ENCODE measurements at places on chromosomes 12 and 14.

DNA sequence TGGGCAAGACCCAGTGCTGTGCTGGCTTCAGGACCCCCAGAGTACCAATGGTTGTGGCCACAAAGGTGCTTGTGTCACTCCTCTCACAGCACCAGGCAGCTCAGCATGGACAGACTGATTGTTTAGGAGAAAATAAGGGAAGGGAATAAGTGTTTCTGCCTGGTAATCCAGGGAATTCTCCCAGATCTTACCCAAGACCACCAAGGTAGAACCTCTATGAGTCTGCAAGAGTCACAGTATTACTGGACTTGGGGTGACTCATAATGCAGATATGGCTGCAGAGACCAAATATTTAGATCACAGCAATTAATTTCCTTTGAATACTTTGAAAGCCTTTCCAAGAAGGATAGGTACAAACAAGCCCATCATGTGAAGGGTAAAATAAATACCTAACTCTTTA is 1178.3 kb upstream of the FLRT2 start:
- no peak for DNase-seq

GRCh38 chr12:54958048-54958658 is 26.4 kb downstream of the TESPA1 start:
- no peak for DNase-seq

GRCh38 chr12:42893803-42894202 is 304.3 kb upstream of the PRICKLE1 start:
- no peak for DNase-seq

DNA sequence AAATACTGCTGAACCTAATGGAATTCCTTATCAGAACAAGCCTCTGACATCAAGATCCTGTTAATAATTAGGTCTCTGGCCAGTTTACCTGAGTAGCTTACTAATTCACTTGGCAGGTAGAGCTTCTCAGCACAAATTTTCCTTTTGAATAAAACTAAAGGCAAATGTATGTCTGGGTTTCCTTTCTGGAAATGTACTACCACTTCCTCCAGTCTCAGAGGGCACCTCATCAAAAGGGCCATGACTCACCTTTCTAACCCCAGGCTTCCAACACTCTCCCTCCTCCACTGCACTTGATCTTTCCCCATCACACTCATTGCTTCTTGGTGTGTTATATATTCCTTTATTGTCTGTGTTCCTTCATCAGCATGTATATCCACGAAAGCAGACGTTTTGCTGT is 90.5 kb downstream of the SLC2A13 start:
- DNase-seq, result no peak
